ENCODE measurements at places on chromosomes 5 and 9.

DNA sequence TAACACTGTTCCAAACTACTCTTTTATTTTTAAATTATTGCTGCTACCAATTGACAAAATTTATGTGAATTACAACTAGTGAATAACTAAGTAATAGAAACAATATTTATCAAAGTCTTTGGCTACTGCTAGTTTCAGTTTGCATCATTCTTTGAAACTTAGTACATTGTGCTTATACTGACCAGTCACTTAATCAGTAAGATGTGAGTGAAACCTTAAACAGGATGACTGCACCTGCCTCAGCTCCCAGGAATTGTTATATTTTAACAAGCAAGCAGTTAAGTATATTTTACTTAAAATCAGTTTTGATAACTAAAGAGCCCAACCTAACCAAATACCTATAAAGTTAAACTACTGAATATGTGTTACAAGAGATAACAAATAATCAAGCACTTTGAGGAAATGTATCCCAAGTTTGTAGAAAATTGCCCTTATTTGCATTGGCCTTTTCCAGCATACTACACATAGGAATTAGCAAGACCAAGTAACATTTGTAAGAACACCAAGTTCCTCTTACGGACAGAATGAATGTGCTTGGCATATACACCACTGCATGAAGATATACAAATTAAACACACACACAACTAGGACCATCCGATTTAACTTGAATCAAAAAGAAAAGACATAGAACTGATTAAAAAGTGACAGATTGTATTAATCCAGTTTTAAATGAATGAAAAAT, 545.5 kb upstream of the DAB2 start:
- DNase-seq = no peak

- no peak for DNase-seq
Measured at GRCh38 chr9:95053611-95054570, 263.6 kb downstream of the FANCC start.

DNA sequence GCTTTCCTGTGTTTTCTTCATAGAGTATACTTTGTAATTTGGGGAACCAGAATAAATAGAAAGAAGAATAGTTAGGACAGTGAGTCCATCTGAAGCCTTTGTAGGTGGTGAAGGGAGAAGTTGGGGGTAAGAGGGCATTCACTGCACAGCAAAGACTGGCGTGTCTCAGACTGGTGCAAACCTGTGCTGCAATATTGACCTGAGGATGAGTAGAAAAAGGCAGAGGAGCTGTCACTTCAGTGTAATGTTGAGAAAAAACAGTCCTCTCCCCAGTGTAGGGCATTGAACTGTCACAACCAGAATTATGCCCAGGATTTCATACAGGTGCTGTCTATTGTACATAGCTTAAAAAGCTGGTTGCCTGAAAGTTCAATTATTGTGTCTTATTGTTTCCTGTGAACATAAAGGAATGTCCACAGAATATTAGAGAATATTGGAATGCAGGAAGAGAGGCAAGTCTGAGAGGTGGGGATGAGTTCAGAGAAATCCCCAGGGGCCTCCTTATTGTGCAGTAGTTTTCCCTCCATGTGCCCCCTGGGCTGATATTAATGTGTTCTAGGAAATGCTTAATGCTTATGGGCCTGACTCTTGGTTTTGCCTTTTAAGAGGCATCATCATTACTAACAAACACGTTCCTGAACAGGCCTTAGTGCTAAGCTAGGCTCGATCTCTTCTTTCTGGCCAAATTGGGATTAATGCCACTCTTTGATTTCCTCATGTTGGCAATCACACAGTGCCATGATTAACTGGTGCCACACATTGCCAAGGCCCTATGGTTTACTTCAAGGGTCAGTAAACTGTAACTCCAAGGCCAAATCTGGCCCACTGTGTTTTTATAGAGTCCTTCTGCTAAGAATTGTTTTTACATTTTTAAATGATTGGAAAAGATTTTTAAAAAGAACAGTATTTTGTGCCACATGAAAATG, 34.0 kb downstream of the DAPK1 start:
- DNase-seq = no peak

- DNase-seq = no peak
Measured at GRCh38 chr5:180631549-180632383, 17.6 kb downstream of the FLT4 start.

- no peak for DNase-seq
Measured at GRCh38 chr5:95728494-95729114, 2.5 kb upstream of the RHOBTB3 start.

Data from NCI-H1092 (cell line).